ENCODE measurements at places on chromosomes 3 and 15.

DNA sequence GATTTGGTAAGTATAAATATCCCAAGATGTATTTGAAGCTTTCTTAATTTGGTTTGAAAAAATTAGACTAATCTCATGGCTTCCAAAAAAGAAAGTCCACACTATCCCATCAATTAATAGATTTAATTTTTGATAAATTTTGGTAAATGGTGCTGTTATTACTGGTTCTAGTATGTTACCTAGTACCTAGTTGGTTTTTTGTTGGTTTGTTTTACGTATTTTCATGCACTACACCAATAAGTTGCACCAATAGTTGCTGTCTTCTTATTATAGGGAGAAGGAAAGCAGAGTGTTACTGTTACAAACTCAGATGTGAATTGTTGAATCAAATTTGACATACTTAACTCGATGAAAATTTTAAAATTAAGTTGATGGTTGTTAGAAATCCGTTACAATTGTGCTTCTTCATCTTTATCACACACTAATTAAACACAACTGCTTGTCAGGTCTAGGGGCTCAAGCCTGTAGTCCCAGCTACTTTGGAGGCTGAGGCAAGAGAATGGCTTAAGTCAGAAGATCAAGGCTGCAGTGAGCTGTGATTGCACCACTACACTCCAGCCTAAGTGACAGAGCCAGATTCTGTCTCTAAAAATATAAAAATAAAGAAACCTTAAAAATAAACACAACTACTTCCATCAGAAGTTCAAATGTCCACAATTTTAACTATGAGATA is 23.1 kb upstream of the MBNL1 start:
- DNase-seq: no peak

GRCh38 chr3:155362808-155363689 is 69.6 kb upstream of the STRIT1 start:
- DNase-seq: peak; percentile 68

GRCh38 chr3:107212618-107213017 is 164.6 kb upstream of the CCDC54 start:
- DNase-seq: no peak

GRCh38 chr3:57221883-57222282 is 5.6 kb upstream of the APPL1 start:
- DNase-seq: peak; percentile 23

DNA sequence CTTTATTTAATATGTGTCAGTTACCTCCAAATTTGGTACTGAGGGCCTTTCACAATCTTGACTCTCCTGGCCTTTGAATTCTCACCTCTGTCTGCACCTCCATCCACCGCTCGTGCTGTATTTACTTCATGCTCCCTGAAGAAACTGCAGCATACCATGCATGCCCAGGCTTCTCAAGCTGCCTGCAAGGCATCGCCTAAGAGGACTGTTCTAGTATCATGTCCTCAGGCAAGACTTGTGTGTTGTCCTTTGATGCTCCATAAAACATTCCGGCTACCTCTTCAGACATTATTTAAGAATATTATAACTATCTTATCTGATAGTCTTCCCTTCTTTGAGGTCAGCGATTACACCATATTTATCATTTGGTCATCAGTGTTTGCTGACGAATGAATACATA is 682.5 kb downstream of the NR2F2 start:
- DNase-seq: no peak

GRCh38 chr3:57128826-57129667 is 36.1 kb downstream of the IL17RD start:
- DNase-seq: peak; percentile 18

GRCh38 chr3:72797773-72798543 is 50.3 kb downstream of the SHQ1 start:
- DNase-seq: peak; percentile 57

- peak; percentile 45 for DNase-seq
Observed at GRCh38 chr15:60520013-60520824, 41.3 kb upstream of the ICE2 start.

GRCh38 chr3:31371484-31372177 is 161.1 kb upstream of the STT3B start:
- no peak for DNase-seq

- DNase-seq: no peak
Observed at GRCh38 chr3:55118451-55118850, 190.6 kb upstream of the LRTM1 start.

DNA sequence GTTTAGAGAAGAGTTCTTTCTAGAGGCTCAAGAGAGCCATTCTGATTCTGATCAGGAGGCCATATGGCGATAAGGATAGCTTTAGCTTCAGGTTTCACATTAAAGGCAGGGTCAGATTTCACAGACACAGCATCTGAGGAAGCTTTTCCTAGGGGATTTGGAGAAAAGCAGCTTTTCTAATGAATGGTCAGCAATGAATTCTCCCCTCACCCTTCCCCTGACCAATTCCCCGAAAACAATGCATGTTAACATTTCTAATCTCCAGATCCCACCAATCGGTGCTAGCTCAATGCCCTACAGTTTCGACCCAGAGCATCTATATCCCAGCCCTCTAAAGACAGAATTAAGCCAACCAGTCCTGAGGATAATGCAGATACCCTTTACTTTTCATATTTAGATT is 9.8 kb downstream of the AGBL1 start:
- DNase-seq: no peak

DNA sequence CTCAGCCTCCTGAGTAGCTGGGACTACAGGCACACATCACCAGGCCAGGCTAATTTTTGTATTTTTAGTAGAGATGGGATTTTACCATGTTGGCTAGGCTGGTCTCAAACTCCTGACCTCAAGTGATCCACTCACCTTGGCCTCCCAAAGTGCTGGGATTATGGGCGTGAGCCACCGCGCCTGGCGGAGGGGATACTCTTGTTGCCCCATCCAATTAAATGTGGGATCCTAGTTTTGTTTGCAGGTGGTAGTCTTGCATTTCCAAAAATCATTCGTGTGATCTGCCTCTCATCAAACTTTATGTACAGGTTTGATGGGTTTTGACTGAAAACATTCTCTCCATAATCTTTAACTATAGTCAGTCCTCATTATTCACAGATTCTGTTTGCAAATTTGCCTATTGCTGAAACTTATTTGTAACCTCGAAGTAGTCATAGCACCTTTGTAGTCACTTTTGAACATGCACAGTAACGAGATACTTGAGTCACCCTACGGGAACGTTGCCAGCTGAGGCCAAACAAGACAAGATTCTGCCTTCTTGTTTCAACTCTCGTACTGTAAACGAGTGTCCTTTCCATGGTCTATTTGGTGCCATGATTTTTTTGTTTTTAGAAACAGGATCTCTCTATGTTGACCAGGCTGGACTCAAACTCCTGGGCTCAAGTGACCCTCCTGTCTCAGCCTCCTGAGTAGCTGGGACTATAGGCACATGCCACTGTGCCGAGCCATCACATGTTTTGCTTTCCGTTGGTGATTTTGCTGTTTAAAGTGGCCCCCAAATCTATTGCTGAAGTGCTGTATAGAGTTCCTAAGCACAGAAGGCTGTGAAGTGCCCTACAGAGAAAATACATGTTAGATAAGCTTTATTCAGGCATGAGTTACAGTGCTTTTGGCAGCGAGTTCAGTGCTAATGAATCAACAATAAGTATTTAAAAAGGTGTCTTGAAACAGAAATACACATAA is 8.1 kb upstream of the MAPK6 start:
- DNase-seq: peak; percentile 74

- DNase-seq: no peak
Observed at GRCh38 chr15:84816694-84817465, at the start of gene ALPK3. Gene ALPK3 (plus strand): TSS chr15:84817356. CDS start chr15:84817453, 97 bp downstream.

DNA sequence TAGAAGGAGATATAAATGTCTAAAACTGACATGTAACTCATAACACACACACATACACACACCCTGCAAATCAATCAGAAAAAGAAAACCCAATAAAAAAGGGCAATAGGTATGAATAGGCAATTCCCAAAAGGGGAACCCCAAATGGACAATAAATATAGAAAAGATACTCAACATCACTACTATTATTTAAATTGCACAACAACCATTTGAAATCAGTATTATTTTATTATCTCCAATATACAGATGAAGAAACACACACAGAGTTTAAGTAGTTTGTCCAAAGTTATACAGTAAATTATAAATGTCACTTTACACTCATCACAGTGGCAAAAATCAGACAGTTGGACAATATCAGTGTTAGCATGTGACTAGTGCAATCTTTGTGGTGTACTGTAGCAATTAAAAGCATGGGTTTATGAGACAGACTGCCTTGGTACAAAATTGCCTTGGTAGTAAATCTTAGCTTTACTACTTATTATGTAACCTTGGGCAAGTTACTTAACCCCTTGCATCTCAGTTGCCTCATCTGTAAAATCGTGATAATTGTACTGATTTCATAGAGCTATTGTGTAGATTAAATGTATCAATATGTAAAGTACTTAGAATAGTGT is 3.4 kb upstream of the FSTL1 start:
- no peak for DNase-seq

GRCh38 chr3:67646586-67647234 is 7.7 kb downstream of the SUCLG2 start:
- no peak for DNase-seq

DNA sequence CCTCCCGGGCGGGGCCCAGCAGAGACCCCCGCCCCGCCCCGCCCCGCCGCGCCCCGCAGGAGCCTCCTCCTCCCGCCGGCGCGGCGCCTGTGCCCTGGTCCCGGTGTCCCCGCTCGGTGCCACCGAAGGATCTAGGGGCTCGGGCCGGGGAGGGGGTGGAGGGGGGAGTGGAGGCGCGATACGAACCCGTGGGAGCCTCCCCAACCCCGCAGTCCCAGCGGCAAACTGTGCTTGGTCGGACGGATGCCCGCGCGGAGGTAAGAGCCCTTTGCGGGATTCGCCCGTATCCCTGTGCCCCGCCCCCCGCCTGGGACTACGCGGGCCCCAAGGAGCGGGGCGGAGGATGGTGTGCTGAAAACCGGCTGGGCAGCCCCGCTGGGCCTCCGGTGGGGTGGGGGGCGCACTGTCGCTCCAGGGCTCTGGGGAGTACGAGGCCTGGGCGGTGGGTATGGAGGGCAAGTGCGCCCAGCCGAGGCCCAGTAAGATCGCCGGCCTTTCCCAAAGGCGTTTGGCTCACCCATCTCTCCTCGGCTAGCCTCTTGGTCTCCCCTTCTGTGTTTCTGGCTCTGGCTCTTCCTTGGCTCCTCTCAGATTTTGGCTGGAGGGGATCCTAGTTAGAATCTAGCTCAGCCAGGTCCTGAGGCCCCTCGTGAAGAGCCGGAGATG is 65.6 kb upstream of the POLG start:
- DNase-seq: no peak

GRCh38 chr3:58065700-58066167 is 57.5 kb downstream of the FLNB start:
- no peak for DNase-seq

DNA sequence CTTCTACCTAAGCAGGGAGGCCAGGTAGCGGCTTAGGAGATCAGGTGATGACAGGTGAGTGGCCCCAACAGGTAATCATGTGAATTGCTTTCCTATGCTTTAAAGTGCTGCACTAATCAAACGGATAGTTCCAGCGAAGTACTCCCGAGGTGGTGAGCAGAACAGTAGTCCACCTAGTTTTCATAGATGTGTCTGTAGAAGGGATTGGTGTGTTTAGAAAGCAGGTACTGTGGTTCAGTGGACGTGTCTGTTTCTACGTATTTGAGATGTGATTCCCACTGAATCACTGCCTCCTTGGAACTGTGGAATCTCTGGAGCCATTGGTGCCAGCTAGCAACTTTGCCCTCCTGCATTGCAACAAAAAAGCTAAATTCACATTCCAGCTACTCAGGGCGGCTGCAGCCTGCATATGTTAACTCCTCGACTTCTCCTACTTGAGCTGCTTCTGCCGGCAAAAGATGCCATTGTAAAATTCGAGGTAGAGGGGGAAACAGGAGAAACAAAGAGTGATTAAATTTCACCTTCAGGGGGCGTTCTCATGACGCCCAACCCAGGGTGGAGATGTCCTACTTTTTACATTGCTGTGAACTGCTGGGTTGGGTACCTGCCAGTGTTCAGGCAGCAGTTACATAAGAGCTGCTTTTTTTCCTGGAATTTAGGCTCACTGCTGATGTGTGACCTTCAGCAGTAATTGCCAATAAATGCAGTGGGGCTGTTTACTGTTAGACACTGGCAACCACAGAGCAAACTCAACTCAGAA is 227.3 kb downstream of the ITPR1 start:
- DNase-seq: peak; percentile 84

- DNase-seq: no peak
Observed at GRCh38 chr15:45635191-45635638, 386 bp downstream of the SQOR start.

DNA sequence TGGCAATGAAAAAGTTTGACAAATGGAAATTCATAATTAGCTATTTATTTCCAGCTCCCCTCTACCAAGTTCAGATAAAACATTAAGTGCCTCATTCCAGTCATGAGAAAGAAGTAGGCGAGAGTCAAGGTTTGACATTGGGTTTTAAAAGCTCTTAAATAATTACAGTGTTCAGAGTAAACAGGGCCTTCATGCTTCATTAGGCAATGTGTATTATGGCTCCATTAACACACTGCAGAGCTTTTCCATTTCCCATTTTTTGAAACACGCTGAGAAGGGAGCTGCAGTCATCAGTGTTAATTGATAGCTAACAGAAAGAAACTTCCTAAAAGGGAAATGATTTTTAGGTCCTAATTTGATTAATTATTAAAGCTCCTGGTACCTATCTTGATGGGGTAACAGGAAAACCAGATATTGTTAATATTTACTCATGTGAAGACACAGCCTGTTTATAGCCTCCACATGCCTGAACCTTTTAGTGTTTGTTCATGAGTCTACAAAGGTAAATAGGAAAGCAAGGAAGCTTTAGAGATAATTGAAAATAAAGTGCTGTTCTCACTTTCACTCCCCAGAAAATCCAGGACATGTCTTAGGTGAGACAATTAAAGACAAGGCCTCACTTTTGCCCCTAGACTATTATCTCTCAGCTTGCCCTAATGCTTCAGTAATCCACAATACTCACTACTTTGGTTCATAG is 28.7 kb downstream of the SST start:
- DNase-seq: no peak

DNA sequence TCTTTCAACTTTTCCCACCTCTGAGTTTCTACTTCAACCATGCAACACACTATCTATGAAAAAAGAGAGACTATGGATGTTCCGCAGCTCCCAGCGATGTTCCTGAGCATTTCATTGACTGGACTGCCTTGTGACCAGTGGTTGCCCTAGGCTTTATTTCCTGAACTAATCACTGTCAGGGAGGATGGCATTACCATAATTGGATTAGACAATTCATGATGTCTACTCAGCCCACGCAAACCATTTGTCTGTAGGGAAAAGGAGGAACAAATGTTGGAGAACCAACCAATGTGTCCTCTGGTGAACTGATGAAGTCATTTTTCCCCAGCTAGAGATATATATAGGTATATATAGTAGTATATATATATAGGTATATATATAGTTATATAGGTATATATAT is 229.3 kb upstream of the MCTP2 start:
- DNase-seq: no peak

All from fibroblast of upper back skin (primary cell).